ENCODE measurements at places on chromosomes 3 and 15.

- DNase-seq, result no peak
Measured at GRCh38 chr3:116444819-116445310, 422 bp downstream of the LSAMP start.

DNA sequence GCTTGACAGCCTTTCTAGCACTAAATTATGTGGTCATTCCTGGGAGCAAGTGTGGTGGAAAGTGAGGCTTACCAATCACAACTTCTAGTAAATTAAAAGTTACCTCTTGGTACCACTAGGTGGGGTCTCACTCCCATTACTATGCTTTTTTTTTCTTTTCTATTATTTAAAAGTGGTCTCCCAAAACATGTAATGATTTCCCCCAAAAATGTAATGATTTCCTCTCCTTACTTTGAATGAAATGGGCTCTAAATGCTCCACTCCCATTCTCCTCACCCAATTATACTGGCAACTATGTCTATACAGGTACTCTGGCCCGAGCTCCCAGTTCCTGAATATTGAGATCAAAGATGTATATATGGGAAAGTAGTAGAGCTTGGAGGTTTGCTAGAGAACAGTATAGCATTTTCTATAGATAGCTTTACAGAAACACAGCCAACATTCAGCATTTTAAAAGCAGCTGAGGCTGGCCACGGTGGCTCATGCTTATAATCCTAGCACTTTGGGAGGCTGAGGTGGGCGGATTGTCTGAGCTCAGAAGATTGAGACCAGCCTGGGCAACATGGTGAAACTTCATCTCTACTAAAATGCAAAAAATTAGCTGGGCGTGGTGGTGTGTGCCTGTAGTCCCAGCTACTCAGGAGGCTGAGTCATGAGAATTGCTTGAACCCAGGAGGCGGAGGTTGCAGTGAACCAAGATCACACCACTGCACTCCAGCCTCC lies 70.9 kb downstream of the DCUN1D1 start:
- DNase-seq, result peak; percentile 41

GRCh38 chr15:50251638-50252182 lies 13.8 kb downstream of the HDC start:
- DNase-seq, result peak; percentile 16

DNA sequence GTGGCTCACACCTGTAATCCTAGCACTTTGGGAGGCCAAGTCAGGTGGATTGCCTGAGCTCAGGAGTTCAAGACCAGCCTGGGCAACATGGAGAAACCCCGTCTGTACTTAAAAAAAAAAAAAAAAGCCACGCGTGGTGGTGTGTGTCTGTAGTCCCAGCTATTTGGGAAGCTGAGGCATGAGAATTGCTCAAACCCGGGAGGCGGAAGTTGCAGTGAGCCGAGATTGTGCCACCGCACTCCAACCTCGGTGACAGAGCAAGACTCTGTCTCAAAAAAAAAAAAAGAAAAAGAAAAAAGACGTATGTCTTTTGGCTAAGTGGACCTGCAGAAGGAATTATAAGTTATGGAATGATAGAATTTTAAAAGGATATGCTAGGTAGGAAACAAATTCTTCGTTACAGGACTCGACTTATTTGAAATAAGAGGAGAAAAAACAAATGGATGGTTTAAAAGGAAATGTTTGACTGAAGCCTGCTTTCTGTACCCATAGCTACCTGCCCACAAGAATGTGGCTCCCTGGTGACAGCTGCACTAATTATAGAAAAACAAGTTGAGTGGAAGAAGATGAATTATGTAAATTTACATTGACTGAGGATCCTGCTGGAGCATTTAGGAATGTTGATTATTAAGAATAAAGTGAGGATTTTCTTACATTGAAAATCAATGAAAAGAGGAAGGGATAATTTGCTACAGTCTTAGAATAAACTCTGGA lies 36.0 kb upstream of the SKIL start:
- peak; percentile 14 for DNase-seq

DNA sequence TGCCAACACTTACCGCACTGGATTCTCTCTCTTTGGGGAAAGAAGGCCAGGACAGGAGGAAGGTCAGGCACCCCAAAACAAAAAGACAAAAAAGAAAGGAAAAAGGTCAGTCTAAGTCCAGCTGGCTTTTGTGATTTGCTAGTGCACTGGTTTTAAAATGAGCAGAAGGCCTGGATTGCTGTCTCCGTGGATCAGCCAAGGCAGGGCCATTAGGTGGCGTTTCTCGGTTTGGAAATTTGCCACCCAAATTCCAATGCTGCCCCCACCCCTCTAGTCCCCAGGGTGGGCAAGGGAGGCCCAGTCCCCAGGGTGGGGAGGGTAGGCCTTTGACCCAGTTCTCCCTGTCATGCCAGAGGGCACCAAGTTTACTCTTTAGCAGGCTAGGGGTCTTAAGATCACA lies 33.3 kb downstream of the TLE3 start:
- DNase-seq, result no peak

GRCh38 chr15:22954326-22954725 lies 25.8 kb downstream of the CYFIP1 start:
- no peak for DNase-seq

DNA sequence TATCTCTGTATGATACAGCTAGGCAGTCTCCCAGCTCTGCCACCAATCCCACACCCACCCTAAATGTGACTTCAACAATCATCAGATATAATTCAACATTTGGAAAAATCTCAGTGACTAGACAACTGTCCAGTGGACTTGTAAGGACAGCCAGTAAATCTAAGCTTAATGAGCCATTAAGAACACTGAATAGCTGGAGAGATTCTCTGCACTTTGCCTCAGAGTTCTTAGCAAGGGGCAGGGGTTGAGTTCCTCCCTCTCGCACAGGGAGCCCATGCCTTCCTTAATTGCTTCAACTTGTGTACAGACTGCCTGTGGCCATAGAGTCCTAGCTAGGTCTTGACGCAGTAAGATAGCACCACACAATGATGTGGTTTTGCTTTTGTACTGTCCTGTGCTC lies 15.6 kb downstream of the MEX3B start:
- DNase-seq, result no peak

DNA sequence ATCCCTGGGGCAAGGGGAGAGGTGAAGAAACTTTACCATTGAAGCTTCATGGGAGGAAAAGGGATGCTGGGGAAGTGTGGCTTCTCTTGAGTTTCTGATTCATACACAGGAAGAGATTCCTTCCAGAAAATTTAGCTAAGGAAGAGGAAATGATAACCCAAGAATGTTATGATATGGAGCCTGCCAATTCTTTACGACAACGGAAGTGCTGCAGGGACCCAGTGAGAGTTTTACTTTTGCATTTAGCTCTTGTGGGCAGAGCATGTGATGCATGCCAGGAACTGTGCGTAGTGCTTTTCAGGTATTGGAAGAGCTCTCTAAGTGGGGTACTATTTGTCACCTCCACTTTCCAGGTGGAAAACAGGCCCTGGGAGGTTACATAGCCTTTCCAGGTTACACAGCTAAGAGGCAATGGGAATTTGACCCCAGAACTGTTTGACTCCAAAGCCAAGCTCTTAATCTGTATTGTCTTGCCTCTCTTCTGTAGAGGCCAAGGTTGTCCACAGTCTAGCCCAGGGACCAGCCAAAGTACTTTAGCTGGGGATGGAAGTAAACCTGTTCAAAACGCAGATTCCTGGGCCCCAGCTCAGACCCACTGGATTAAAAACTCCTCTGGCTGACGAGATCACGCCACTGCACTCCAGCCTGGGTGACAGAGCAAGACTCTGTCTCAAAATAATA lies 23.0 kb downstream of the CMTM7 start:
- DNase-seq, result peak; percentile 83

DNA sequence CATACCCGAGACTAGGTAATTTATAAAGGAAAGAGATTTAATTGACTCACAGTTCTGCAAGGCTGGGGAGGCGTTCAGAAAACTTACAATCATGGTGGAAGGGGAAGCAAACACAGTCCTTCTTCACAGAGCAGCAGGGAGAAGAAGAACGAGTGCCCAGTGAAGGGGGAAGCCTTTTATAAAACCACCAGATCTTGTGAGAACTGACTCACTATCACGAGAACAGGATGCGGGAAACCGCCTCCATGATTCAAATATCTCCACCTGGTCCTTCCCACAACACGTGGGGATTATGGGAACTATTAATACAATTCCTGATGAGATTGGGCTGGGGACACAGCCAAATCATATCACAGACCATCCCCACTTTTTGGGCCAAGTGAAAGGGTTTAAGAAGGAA lies 58.8 kb upstream of the CTXND1 start:
- DNase-seq, result no peak

DNA sequence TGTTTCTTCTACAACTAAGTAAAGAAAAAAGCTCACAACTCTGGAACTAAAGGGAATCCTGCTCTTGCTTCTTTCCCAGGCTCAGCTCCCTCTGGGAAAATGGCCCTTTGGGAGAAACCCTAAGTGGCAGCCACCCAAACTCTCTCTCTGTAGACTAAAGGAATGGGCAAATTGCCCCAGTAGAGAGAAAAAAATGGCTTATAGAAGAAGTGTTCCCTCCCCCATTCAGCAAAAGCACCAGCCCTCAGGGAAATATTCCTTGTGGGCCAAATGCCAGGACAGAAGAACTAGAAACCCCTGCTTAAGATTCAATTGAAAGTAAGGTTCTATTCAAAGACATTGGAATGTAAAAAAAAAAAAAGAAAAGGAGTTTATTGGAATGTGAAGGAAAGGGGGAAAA lies 603.7 kb upstream of the ALCAM start:
- DNase-seq, result peak; percentile 93

DNA sequence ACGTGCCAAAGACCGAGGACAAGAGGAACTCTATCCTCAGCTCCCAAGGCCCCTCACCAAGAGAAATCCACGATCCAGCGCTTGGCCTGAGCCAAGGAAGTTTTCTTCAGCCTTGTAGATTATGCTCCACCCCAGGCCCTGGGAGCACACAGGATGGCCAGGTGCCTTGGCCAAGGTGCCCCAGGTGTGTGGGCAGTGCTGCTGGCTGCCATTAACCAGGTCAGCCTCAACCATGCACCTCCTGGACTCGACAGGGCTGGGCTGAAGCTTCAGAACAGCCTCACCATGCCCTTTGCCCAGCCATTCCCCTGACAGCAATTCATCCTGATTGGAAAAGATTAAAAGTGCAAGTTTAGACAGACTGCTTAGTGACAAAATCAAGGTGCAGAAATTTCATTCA lies 10.9 kb upstream of the MESP1 start:
- no peak for DNase-seq

- peak; percentile 67 for DNase-seq
Measured at GRCh38 chr3:58683466-58683865, 16.9 kb upstream of the FAM3D start.

DNA sequence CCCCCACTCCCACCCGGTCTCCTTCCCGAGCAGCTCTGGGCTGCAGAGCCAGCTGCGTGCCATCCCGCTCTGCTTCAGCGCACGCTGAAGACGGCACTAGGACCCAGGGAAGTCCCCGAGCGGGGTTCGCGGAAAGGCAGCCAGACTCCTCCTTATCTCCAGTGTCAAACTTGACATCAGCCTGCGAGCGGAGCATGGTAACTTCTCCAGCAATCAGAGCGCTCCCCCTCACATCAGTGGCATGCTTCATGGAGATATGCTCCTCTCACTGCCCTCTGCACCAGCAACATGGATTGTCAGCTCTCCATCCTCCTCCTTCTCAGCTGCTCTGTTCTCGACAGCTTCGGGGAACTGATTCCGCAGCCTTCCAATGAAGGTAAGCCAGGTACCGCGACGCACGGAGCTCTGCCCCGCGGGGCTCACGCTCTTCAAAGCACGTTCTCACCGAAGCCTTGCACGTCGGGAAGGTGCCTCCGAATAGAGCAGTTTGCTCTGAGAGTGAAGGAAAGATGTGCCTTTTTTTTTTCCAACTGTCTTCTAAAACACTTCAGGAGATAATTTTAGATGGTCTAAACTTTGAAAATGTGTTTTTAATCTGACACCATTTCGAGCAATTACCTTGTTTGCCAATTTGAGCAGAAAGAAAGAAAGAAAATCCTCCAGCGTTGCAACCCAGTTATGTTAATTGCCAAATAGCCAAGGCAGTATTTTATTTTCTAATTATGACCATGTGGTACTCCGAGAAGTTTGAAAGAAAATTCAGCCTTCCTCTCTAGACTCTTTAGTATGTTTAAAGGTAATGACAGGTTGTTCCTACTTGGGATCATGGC lies at the start of gene EPHA3:
EPHA3 (plus strand) TSS at position 161 of the 830 bp plus-strand sequence; CDS start at position 289, 128 bp downstream.
- peak; percentile 64 for DNase-seq

- peak; percentile 70 for DNase-seq
Measured at GRCh38 chr15:57732526-57733331, 26.2 kb downstream of the POLR2M start.

DNA sequence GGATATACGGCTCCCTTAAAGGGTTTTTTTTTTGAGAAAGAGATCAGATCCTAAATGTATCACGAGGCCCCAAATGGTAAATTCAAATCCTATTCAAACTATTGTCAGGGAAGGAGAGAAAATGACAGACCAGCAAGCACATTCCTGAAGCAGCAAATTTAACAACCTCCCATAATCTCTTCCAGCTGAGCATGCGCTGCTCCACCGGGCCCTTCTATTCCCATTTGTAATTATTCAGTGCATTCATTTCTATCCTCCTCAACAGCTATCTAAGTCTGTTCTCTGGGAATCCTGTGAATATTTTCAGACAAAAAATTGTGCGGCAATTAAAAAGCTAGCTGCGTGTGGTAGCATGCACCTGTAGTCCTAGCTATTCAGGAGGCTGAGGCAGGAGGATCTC lies 43.2 kb downstream of the MAGI1 start:
- no peak for DNase-seq

DNA sequence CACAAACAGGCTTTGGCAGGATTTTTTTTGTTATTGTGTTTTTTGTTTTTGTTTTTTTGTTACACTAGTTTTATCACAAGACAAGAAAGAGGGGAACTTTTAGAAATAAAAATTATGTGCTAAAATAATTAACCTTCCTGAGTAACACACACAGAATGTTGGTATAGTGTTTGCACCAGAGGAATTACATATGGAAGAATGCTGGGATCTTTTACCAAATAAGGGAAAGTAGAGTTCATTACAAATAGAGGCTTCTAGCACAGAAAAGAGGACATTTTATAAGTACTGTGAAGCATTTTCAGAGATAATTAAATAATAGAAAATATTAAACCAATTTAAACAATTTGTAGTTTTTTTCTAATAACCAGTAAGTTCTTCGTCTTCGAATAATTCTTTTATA lies 116.0 kb downstream of the IGF1R start:
- peak; percentile 58 for DNase-seq

DNA sequence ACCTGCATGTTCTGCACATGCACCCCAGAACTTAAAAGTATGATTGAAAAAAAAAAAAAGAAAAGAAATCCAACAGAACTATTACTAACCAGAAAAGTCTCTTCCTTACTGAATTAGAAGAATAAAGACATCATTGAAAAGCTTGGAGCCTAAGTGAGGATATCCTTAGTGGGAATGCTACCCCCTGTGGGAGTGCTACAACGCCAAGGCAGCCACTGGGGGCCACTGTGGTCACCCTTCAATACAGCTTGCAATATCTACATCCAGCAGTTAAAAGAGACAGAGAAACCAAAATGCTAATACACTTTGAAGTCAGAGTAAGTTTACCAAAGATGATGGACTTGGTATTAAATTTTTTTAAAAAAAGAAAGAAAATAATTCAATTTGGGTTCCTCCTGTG lies 292.0 kb downstream of the PLCL2 start:
- no peak for DNase-seq

- DNase-seq, result no peak
Measured at GRCh38 chr3:82410366-82410765, 648.9 kb upstream of the GBE1 start.

- no peak for DNase-seq
Measured at GRCh38 chr3:166296179-166296783, 459.1 kb upstream of the BCHE start.
